T-helper 9 cell (primary cell): ENCODE measurements at places on chromosomes 4 and X.
A peak's percentile ranks its signal among the peaks of the same experiment; 100 is the strongest.

DNA sequence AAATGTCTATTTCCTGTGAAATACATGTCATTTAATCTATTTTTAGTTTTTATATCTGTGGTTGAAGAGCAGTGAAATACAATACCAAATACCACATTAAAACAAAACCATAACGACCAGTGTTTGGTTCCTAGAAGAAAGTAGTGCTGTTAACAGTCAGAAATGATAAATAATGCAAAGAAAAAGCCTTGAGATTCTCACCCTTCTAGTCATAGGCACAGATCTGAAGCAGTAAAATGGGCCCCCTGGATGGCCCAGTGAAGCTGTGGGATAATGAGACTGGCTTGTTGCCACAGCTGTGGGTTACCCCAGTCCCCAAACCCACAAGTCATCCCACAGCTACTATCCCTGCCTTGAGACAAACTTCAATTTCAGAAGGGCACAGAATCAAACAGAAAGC, 137.3 kb upstream of the RPL34 start:
- no peak for DNase-seq

DNA sequence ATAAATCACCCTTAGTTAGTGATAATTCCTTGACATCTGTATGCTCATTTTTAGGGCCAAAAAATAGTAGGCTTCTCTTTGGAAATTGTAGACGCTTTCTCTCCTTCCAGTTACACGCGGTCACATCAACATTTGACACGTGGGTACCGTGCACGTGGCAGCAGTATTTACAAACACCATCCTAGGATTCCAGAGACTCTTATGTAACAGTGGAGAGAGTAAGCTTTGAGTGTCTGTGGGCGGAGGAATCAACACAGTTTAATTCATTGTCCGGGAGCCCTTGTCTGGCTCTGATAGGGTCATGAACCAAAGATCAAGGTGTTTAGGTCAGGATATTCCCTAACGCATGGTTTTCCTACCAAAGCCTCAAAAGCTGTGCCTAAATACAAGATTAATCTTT, 12.2 kb downstream of the TET2 start:
- DNase-seq, result no peak

DNA sequence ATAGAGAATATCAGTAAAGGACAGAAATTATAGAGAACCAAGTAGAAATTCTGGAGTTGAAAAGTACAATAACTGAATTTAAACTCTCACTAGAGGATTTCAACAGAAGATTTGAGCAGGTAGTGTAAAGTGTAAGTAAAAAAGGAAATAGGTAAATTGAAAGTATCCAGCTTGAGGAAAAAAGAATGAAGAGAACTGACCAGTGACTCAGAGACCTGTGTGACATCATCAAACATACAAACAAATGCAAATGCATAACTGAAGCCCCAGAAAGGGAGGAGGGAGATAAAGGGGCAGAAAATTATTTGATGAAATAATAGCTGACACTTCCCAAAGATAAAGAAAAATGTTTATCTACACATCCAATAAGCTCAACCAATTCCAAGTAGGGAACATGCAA, 8.3 kb upstream of the SPON2 start:
- DNase-seq, result no peak

DNA sequence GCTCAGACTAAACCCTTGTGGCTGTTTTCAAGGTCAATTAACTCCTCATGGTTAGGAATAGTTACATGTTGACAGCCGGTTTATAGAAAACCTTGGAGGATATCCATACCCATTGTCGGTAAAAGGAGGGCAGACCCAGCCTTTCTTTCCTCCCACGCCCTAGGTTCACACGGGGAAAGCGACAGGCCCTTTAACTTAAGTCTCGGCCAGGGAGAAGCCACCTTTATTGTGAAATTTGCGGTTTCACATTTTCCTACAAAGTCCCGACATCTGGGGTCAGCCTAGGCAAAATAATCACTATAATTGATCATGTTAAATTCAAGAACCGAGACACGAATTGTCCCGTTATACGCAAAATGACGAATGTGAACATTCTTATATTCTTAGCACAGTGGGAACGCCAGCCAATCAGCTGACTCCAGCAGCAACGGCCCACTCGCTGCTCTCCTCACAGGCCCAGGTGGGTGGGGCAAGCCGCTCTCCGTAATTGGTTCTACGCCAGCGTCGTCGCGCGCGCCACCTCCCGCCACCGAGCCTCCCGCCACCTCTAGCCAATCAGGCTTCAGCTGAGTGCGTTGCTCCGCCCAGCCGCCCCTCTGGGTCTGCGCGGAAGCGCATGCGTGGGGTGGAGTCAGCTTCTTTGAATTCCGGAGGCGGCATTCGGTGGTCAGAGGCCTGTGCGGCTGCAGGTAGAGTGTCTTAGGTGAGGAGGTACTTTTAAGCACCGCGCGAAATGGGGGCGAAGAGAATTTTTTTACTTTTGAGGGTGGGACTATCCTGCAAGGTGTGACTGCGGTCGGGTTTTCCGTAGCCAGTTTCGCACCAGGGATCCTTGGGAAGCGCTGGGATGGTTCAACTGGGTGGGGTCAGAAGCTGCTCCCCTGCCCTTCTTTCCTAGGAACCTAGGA, at the start of gene CENPI:
Gene CENPI (plus strand): TSS at position 659 of the 908 bp plus-strand sequence. CDS start 2,867 bp downstream, outside the sequence.
- DNase-seq, result peak; percentile 81

DNA sequence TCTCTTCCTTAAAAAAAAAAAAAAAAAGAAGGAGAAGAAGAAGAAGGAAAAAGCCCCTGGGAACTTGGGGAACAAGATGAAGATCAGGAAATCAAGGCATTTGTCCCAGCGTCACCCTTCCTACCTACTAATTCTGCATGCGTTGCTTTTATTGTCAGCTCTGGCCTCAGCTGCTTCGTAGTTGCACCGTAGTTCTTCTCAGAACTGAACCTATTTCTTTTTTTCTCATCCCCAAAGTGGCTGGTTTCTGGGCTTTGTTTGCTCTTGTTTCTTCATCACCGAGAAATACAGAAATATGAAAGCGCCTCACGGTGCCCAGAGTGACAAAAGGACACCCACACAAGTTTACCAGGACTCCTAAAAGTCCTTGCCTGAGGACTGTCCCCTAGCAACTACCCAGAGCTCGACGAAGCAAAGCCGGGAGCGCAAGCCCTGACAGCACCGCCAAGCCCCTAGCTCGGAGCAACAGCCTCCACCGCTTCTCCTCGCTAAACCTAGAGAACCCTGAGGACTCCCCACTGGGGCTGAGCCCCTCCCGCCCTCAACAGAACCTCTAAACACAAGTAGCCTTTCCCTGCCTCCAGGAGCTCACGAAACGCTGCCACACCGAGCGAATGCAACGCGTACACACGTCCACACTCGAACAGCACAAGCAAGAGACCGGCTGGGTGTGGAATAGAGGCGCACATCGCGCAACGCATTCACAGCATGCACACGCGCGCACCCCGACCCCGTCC, 710 bp downstream of the PRKG2 start:
- DNase-seq, result no peak

DNA sequence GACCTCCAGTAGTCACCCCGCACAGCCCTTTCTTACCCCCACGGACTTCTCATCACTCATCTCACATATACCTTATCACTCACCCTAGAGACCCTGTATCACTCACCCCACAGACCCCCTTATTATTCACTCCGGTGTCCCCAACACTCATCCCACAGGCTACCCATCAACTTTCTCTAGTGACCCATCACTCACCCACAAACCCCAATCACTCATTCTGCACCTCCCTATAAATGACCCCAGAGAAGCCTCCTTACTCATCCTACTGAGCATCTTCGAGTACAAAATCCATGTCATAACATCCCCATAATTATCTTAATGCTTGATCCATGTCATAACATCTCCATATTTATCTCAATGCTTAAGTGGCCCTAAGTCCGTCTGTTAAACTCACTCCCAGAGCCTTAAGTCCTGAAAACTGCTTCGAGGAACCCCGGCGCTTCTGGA, 934 bp downstream of the ZNF41 start:
- DNase-seq, result no peak

DNA sequence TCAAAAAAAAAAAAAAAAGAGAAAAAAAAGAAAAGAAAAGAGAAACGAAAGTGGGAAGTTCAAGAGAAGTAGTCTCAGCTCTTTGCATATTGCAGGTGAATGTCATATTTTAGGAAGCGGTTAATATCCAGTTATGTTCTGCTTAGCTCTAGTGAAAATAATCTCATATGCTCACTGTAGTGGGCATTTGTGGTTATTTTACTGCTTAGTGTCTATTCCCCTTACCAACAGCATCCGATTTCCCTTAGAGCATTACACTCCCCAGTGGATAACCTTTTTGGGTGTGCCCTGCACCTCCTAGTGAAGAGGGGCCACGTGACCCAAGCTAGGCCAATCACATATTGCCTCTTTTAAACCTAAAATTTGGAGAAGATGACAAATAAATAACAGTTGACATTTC, 111.2 kb upstream of the ZNF827 start:
- no peak for DNase-seq

DNA sequence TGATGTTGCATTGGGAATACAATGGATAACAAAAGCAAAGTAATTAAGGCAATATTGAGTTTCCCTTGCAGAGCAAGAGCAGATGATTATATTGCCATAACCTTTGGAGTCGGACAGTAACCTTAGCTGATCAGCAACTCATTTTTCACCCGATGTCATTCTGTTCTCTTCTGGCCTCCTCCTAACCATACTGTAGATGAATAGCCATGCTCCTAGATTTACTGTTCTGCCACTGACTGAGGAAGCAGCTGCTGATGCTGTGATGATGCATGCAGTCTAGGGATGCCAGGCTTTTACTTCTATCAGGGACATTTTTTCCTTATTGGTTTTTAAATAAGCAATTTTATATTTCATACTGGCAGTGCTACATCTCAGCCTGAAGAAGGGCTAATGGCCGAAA, 443.9 kb downstream of the GPAT3 start:
- no peak for DNase-seq

DNA sequence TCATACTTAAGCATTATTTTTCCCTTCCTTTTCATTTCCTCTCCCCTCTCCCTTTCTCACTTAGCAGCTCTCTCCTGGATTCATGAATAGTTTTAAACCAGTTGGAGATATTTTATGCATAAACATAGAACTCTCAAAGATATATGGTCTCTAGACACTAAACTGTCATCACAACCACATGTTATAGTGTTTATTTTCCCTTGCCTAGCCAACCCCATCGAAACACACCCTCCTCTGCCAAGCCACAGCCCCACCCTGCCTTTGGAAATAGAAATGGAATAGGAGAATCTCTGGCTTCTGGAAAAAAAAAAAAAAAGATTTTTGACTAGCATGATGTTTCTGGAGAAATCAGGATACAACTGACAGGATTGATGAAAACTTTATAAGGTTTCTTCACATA, 64.8 kb upstream of the RBPJ start:
- no peak for DNase-seq

DNA sequence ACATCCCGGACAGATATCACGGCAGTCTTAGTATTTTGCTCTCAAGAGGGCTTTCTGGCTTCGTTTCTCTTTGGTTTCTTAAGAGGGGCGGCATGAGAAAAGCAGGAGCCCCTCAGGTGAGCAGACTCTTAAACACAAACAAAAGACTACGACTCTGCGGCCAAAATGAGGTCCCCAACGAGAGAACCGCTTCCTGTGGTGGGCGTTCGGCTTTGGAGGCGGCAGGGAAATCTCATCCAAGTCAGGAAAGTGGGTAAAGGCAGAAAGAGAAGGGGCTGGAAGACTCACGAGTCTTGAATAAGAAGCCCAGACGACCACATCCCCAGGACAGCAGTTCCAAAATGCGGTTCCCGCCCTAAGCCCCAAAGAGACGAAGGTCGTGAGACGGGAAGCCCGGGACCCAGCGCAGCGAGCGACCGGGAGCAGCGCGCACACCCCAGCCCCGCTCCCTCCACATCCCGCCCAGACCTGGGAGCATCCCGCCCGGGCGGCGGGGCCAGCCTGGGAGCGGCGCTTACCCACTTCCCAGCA, 409 bp downstream of the UGDH start:
- peak; percentile 10 for DNase-seq

DNA sequence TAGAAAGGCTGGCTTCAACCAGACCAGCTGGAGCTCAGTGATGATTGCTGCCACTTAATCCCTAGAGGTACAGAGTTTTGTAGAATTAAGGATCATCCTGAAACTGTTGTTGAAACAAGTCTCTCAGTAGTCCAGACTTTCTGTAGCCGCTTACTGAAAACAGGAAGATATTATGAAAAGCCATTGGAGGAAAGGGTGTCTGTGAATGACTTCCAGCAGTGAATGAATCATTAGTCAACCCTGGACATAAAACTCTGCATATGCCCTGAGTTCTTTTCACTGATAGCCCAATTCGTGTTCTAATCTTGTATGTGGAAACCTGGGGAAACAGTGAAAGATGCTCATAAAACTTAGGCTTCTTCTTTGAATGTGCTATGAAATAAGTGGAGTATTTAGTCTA, 14.8 kb downstream of the HOPX start:
- no peak for DNase-seq

DNA sequence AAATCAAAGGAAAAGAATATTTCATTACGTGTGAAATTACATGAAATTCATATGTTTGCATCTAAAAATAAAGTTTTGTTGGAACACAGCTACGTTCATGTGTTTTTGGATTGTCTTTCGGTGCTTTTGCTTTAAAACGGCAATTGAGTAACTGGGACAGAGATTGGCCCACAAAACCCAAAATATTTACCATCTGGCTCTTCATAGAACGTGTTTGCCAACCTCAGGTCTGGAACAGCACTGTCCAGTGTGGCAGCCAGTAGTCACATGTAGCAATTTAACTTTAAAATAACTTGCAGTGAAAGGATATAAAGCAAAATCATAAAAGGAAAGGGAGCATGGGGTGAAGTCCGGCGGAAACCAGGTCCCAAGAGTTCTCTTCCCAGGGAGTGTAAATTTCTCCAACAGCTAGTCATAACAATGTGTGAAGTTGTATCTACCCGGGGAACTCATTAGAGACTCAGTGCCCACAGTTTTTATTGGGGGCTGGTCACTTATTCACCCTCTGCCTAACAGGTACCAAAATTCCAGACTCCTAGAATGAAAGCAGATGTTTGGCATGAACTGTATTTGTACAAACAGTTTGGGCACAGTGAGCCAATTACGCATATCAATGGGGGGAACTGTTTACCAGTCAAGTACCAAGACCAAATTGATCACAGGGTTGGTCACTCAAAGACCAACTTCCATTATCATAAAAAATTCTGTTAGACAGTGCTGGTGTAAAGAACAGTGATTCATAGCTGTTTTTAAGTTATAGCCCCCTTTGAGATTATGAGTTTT, 10.3 kb downstream of the OCIAD1 start:
- DNase-seq, result no peak

DNA sequence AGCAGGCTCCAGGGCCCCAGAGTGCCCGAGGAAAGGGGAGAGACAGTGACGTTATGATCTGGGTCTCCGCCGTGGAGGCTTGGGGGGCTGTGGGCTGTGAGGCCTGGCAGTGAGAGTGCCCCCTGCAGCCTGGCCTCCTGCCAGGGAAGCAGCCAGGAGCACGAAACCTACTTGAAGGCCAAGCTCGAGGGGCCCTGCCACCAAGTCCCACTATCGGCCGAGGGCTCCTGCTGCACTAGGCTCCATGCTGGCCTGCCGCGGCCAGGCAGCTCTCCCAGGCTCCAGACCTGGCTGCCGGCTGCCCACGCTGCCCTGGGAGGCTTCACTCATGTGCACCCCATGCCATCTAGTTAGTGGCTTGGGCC, 18.7 kb downstream of the FLNA start:
- DNase-seq, result no peak

GRCh38 chrX:154046031-154046781, 26.5 kb upstream of the IRAK1 start:
- no peak for DNase-seq

- DNase-seq, result no peak
Measured at GRCh38 chr4:127307996-127308395, 324.8 kb upstream of the INTU start.

GRCh38 chrX:42023122-42023521, 99.8 kb upstream of the CASK start:
- no peak for DNase-seq

GRCh38 chr4:41505161-41505661, 32.7 kb upstream of the LIMCH1 start:
- no peak for DNase-seq
